Immature natural killer cell (primary cell): ENCODE measurements at places on chromosomes 11 and 22. TPM values are rescaled to one million over a fixed set of nuclear protein-coding genes. Genes with fewer than 3 reads are reported as not detected.

Gene C11orf21
- 57.5 TPM for polyA plus RNA-seq

Gene MYBPC3
- not detected for polyA plus RNA-seq

Gene PLEKHA7
- polyA plus RNA-seq: 0.31 TPM

Gene CECR2
- polyA plus RNA-seq: not detected

Gene SCGB1D2
- polyA plus RNA-seq: not detected

Gene VPREB1
- not detected for polyA plus RNA-seq

Gene TNNT3
- polyA plus RNA-seq: not detected

Gene CAVIN3
- polyA plus RNA-seq: not detected

Gene KRTAP5-11
- polyA plus RNA-seq: not detected

Gene P2RX3
- not detected for polyA plus RNA-seq

Gene PANX3
- not detected for polyA plus RNA-seq

Gene HTR3B
- not detected for polyA plus RNA-seq

Gene KCNJ1
- polyA plus RNA-seq: not detected

Gene MYOD1
- not detected for polyA plus RNA-seq

Gene HBD
- not detected for polyA plus RNA-seq

Gene FREY1
- not detected for polyA plus RNA-seq

Gene CSF2RB
- polyA plus RNA-seq: not detected

Gene SMPD1
- polyA plus RNA-seq: 21.9 TPM

Gene SMIM35
- 1.1 TPM for polyA plus RNA-seq

Gene WBP2NL
- polyA plus RNA-seq: 0.16 TPM

Gene RBFOX2
- polyA plus RNA-seq: 1.9 TPM

Gene KRTAP5-10
- polyA plus RNA-seq: not detected

Gene C11orf86
- not detected for polyA plus RNA-seq

Gene ZNF408
- 9.5 TPM for polyA plus RNA-seq

Gene PELI3
- 3.2 TPM for polyA plus RNA-seq

Gene UPK2
- not detected for polyA plus RNA-seq

Gene DRD4
- not detected for polyA plus RNA-seq

Gene LARGE2
- not detected for polyA plus RNA-seq

Gene MYO18B
- polyA plus RNA-seq: not detected

Gene DCDC1
- polyA plus RNA-seq: not detected

Gene MRPL17
- polyA plus RNA-seq: 17.0 TPM

Gene TTC36
- polyA plus RNA-seq: 0.50 TPM

Gene HIPK3
- 34.6 TPM for polyA plus RNA-seq

Gene BARX2
- polyA plus RNA-seq: not detected

Gene YPEL4
- polyA plus RNA-seq: not detected

Gene SCUBE2
- polyA plus RNA-seq: not detected

Gene UCP3
- polyA plus RNA-seq: 0.52 TPM

Gene ANO3
- not detected for polyA plus RNA-seq

Gene FAM181B
- not detected for polyA plus RNA-seq

Gene PDE2A
- not detected for polyA plus RNA-seq

Gene MN1
- polyA plus RNA-seq: not detected

Gene IGHMBP2
- polyA plus RNA-seq: 9.8 TPM

Gene NXPE2
- polyA plus RNA-seq: not detected

Gene TMEM138
- 57.5 TPM for polyA plus RNA-seq
